ENCODE measurements at places on chromosomes 3 and 15. TPM values are rescaled to one million over a fixed set of nuclear protein-coding genes. Genes with fewer than 3 reads are reported as not detected.

EPHA3 gene
- not detected for total RNA-seq

TTC23 gene
- total RNA-seq, result 2.5 TPM

PLA2G4D gene
- total RNA-seq, result not detected

GTF2E1 gene
- total RNA-seq, result 30.2 TPM

DPPA2 gene
- not detected for total RNA-seq

GUCA1C gene
- not detected for total RNA-seq

ITGA11 gene
- total RNA-seq, result 0.90 TPM
